ENCODE measurements at places on chromosomes 11 and 22. TPM values are rescaled to one million over a fixed set of nuclear protein-coding genes. Genes with fewer than 3 reads are reported as not detected.

GRCh38 chr11:129658526-129658867, 157.2 kb upstream of the TMEM45B start:
- no peak for DNase-seq

DNA sequence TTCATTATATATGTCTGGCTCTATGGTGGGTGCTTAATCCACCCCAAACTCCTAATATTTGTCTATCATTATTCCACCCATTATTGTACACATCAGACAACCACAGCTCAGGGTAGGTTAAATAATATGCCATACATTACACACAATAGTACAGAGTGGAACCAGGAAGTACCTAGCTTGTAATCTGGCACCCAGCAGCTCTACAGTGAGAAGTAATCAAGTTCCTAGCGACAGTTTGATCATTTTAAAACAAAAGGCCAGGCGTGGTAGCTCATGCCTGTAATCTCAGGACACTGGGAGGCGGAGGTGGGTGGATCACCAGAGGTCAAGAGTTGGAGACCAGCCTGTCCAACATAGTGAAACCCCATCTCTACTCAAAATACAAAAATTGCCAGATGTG, 141.0 kb downstream of the LARGE1 start:
- no peak for DNase-seq

GRCh38 chr11:65586676-65587075, 8.9 kb downstream of the KCNK7 start:
- DNase-seq, result peak; percentile 3

- DNase-seq, result no peak
These were observed 51.8 kb downstream of the COMMD9 start for GRCh38 chr11:36237391-36237790.

- peak; percentile 26 for DNase-seq
These were observed 20.3 kb upstream of the TENM4 start for GRCh38 chr11:79461144-79461543.

GRCh38 chr22:29517215-29517908, 36.2 kb downstream of the THOC5 start:
- no peak for DNase-seq

DNA sequence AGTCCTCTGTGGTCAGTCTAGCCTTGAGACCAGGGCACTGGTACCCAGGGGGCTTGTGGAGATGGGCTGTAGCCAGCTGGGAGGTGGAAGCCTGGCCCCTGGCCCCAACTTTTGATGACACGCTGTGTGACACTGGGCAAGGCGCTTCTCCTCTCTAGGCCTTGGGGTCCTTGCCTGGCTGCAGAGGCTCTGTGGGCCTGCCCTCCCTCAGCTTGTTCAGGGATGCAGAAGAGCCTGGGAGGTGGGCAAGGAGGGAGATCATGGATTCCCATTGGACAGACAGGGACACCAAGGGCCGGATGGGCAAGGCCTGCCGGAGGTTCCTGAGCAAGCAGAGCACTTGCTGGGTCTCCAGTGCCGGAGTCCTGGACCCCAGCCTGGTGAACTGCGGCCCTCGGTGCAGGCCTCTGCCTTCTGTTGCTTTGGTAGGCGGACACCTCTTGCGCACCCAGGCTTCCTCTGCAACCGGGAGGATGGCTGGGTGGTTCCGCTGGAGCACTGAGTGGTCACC, 1.3 kb upstream of the PPP2R5B start:
- DNase-seq, result no peak

- DNase-seq, result no peak
These were observed 18.4 kb downstream of the ABCC8 start for GRCh38 chr11:17458268-17458667.

- no peak for DNase-seq
These were observed 574.0 kb downstream of the BRD1 start for GRCh38 chr22:49253656-49254055.

DNA sequence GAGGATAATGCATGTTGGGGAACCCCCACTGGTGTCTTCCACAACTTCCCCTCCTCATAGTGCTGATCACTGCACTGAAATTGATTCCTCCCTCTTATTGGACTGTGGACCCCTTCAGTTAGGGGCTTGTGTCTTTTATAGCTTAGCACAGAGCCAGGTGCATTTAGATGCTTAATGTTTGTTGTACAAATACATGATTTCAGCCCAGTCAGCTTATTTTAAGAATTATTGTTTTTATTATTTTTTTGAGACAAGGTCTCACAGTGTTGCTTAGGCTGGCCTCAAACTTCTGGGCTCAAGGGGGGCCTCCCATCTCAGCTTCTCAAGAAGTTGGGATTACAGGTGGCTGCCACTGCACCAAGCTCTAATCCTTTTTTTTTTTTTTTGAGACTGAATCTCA, 8.2 kb downstream of the THY1 start:
- DNase-seq, result no peak

GRCh38 chr11:132631989-132632388, 900.3 kb downstream of the OPCML start:
- DNase-seq, result no peak

The RASGRP2 gene
- total RNA-seq, result not detected

The CRYBA4 gene
- total RNA-seq, result not detected

The OR5J2 gene
- total RNA-seq, result not detected
